Activated CD4-positive, alpha-beta T cell treated with anti-CD3 and anti-CD28 coated beads for 36 hours (primary cell): ENCODE measurements at places on chromosomes 7 and 10.

GRCh38 chr7:27144781-27145164 is 1.3 kb upstream of the HOXA5 start:
- no peak overlapping the region for H3K4me3 ChIP-seq
- H3K27ac ChIP-seq = no peak overlapping the region
- H3K36me3 ChIP-seq = no peaks in the 10 kb centered on the region
- no peak for DNase-seq
- H3K27me3 ChIP-seq = peaks cover 45% of the 10 kb centered on the region
- peaks cover 6% of the 10 kb centered on the region for H3K4me1 ChIP-seq

DNA sequence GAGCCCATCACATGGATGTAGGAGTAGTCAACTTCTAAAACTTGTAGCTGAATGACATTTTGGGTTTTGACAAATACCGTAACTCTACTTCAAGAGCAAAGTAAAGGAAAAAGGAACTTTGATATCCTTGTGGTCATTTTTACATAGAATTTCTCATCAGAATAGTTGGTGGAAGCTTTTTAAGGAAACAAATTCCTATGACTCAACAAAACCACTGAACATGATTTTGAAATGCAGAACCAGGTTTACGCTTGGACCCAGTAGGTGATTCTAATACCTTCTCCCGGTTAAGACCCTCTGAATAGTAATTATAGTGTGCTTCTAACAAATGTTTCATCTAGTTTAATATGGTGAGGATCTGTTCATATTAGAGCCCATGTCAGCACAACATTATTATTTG is 307.8 kb downstream of the GPR37 start:
- no peaks in the 10 kb centered on the region for H3K36me3 ChIP-seq
- no peak overlapping the region for H3K27ac ChIP-seq
- no peak overlapping the region for H3K4me3 ChIP-seq
- DNase-seq = no peak
- no peaks in the 10 kb centered on the region for H3K4me1 ChIP-seq

GRCh38 chr10:93369588-93370164 is 112.5 kb downstream of the MYOF start:
- no peak overlapping the region for H3K27ac ChIP-seq
- no peak overlapping the region for H3K4me3 ChIP-seq
- no peaks in the 10 kb centered on the region for H3K4me1 ChIP-seq
- peaks cover 33% of the 10 kb centered on the region for H3K36me3 ChIP-seq
- no peak for DNase-seq

GRCh38 chr10:63629363-63630084 is 108.3 kb downstream of the REEP3 start:
- no peaks in the 10 kb centered on the region for H3K27me3 ChIP-seq
- peak; percentile 92 for DNase-seq
- peaks cover 25% of the 10 kb centered on the region for H3K4me1 ChIP-seq
- peak overlapping the region; percentile 86 for H3K27ac ChIP-seq
- H3K4me3 ChIP-seq = peak overlapping the region; percentile 80

DNA sequence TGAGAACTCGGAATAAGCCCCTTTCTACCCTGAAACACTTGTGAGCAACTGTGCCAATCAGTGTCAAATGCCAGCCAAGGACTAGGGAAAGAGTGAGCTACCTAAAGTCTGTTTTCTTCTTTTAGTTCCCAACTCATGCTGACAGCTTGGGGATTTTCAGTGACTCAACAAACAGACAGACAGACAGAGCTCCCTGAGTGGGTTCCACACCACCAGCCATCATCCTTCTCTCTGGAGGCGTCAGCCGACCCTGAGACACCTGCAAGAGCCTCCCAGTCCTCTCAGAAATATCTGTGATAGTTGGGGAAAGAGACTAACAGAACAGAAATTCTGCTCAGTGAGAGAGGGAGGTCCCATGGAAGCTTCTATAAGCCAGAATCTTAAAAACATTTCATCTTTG is 49.5 kb downstream of the GATA3 start:
- DNase-seq = no peak
- no peaks in the 10 kb centered on the region for H3K27me3 ChIP-seq
- peaks cover 6% of the 10 kb centered on the region for H3K4me1 ChIP-seq
- no peak overlapping the region for H3K4me3 ChIP-seq

- H3K4me1 ChIP-seq = no peaks in the 10 kb centered on the region
- no peak for DNase-seq
- H3K36me3 ChIP-seq = no peaks in the 10 kb centered on the region
- no peaks in the 10 kb centered on the region for H3K27me3 ChIP-seq
- H3K27ac ChIP-seq = no peak overlapping the region
These were observed 285.5 kb upstream of the TAC1 start for GRCh38 chr7:97446361-97446760.

GRCh38 chr10:17479015-17479615 is 24.7 kb upstream of the ST8SIA6 start:
- H3K36me3 ChIP-seq = no peaks in the 10 kb centered on the region
- H3K27ac ChIP-seq = no peak overlapping the region
- H3K4me3 ChIP-seq = no peak overlapping the region
- no peak for DNase-seq

- no peak for DNase-seq
- H3K4me3 ChIP-seq = peak overlapping the region; percentile 45
- H3K36me3 ChIP-seq = peaks cover 75% of the 10 kb centered on the region
- peaks cover 92% of the 10 kb centered on the region for H3K4me1 ChIP-seq
- peak overlapping the region; percentile 100 for H3K27ac ChIP-seq
- H3K27me3 ChIP-seq = no peaks in the 10 kb centered on the region
These were observed 118.3 kb downstream of the ARID5B start for GRCh38 chr10:62019685-62020359.

DNA sequence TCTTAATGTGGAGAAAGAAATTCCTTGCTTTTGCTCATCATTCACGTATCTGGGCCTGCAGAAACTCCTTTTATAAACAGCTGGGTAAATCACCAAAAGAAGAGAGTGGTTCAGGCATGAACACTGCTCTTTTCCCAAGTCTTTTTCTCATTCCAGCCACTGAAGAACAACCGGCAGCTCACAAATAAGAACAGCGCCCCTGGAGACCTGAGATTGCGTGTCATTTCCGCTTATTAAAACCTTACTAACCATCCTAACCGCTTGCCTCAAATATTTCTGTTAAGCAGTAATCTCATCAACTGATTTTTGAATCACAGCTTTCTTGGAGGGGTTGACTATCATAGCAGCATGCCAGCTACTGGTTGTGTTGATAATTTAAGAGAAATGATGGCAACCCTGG is 213.0 kb upstream of the PLXNA4 start:
- H3K4me1 ChIP-seq = no peaks in the 10 kb centered on the region
- H3K36me3 ChIP-seq = peaks cover 37% of the 10 kb centered on the region
- no peak overlapping the region for H3K27ac ChIP-seq
- H3K4me3 ChIP-seq = no peak overlapping the region
- H3K27me3 ChIP-seq = no peaks in the 10 kb centered on the region

GRCh38 chr10:99975942-99976809 is 33.6 kb downstream of the DNMBP start:
- no peak overlapping the region for H3K27ac ChIP-seq
- no peaks in the 10 kb centered on the region for H3K36me3 ChIP-seq
- no peaks in the 10 kb centered on the region for H3K4me1 ChIP-seq
- DNase-seq = no peak
- H3K4me3 ChIP-seq = no peak overlapping the region

- no peak overlapping the region for H3K4me3 ChIP-seq
- DNase-seq = no peak
- no peaks in the 10 kb centered on the region for H3K4me1 ChIP-seq
- H3K27me3 ChIP-seq = no peaks in the 10 kb centered on the region
These were observed 157.1 kb downstream of the CRPPA start for GRCh38 chr7:16264036-16264819.

- no peak for DNase-seq
- H3K27me3 ChIP-seq = no peaks in the 10 kb centered on the region
- no peak overlapping the region for H3K4me3 ChIP-seq
- H3K36me3 ChIP-seq = no peaks in the 10 kb centered on the region
These were observed 96.2 kb downstream of the PPP1R17 start for GRCh38 chr7:31783221-31783620.

- H3K27ac ChIP-seq = no peak overlapping the region
- DNase-seq = no peak
- H3K4me1 ChIP-seq = peaks cover 21% of the 10 kb centered on the region
- H3K36me3 ChIP-seq = no peaks in the 10 kb centered on the region
These were observed 177.3 kb upstream of the ZNF32 start for GRCh38 chr10:43825984-43826383.

DNA sequence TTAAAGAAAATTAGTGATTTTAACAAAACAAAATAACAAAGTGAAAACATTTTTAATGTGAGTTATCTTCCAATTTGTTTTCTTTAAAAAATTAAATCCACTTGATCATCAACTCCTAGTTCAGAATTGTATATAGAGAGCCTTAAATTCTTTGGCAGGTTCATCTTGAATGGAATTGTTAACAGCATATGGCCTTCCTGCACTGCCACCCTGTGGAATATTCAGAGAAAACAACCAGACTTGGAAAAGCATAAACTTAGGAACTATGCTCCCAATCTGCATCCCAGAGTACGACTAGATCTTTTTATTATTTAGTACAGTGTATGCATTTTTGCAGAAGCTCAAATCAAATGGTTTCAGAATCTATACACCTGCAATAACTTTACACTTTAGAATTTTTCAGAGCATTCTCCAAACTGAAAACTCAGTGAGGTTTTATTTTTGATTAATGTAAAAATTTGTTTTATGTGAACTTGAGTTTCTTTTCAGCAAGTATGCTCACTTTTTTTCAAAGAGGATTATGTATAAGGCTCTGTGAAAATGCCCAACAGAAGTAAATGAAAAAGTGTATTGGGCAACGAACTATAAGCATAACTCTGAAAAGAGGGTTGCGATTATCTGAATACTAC is 44.9 kb upstream of the ANK3 start:
- H3K4me3 ChIP-seq = no peak overlapping the region
- peak; percentile 17 for DNase-seq
- peaks cover 6% of the 10 kb centered on the region for H3K4me1 ChIP-seq
- no peaks in the 10 kb centered on the region for H3K27me3 ChIP-seq
- H3K27ac ChIP-seq = no peak overlapping the region
- H3K36me3 ChIP-seq = no peaks in the 10 kb centered on the region

DNA sequence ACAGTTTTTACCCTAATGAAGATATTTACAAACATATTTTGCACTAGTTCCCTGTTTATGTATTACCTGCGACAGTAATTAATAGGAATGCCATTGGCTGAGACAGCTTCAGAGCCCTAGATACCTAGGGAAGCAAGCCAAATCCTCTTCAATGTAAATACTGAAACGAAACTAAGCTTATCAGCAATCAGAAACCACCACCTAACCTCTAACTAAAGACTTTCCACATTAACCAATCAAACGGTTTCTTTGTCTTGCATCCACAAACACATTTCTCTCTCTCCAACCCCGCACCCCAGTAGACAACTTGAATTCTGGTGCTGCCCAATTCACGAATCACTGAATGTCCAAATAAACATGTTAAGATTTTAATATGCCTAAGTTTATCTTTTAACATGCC is 474.4 kb upstream of the C7orf33 start:
- no peak overlapping the region for H3K27ac ChIP-seq
- DNase-seq = no peak
- H3K27me3 ChIP-seq = no peaks in the 10 kb centered on the region

DNA sequence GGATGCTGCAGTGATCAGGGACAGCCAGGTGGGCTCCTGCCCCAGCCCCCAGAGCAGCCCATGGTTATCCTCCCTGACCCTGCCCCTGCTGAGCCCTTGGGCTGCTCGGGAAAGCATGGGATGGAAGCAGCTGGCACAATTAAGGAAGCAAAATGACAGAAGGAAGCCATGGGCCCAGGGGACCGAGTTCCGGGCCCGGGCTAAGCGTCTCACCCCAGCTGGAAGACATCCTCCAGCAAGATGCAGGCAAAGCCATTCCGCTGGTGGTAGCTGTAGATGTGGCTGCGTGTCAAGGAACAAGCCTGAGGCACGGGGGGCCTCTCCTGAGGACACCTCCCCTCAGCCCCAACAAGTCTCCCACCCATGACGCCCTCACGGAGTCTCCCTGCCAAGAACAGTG is 1.1 kb downstream of the ATG9B start:
- no peak for DNase-seq
- no peaks in the 10 kb centered on the region for H3K36me3 ChIP-seq
- H3K27me3 ChIP-seq = peaks cover 9% of the 10 kb centered on the region
- no peak overlapping the region for H3K4me3 ChIP-seq
- H3K27ac ChIP-seq = no peak overlapping the region

DNA sequence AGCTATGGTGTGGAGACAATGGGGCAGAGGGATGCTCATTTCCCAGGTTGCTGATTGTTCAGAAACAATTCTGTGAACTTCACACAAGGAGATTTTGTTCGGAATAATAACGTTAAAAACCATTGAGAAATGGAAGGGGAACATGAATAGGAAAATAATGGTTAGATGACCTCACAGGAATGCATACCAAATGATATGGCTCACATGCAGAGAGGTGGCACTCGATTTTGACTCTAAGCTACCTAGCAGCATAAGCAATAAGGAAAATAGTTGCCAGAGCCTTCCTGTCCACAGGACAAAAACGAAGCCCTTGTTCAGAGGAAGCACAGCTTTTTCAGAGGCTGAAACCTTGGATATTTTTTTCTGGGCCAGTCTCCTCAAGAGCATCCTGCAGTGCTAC is 293.1 kb downstream of the ZEB1 start:
- H3K36me3 ChIP-seq = no peaks in the 10 kb centered on the region
- no peak overlapping the region for H3K27ac ChIP-seq
- H3K27me3 ChIP-seq = peaks cover 16% of the 10 kb centered on the region
- H3K4me3 ChIP-seq = no peak overlapping the region

GRCh38 chr7:155868955-155869783 is 56.9 kb upstream of the SHH start:
- no peak for DNase-seq
- H3K4me3 ChIP-seq = no peak overlapping the region
- peaks cover 8% of the 10 kb centered on the region for H3K27me3 ChIP-seq
- H3K36me3 ChIP-seq = no peaks in the 10 kb centered on the region
- H3K27ac ChIP-seq = no peak overlapping the region

DNA sequence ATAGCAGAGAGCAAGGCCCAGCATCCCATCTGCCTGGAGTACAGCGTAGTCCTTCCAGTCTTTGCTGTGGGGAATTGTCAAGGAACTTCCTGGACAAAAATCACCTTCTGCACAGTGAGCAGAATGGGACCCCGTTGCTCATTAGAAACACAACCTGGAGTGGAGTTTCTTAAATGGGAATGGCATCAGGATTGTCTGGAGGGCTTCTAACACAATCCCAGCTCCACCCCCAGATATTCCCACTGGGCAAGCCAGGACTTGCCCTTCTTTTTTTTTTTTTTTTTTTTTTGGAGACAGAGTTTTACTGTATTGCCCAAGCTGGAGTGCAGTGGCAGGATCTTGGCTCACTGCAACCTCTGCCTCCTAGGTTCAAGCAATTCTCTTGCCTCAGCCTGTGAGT is 356.4 kb downstream of the GALNT17 start:
- no peak for DNase-seq
- no peaks in the 10 kb centered on the region for H3K36me3 ChIP-seq
- no peak overlapping the region for H3K27ac ChIP-seq
- no peaks in the 10 kb centered on the region for H3K27me3 ChIP-seq
- H3K4me3 ChIP-seq = no peak overlapping the region
- H3K4me1 ChIP-seq = no peaks in the 10 kb centered on the region

DNA sequence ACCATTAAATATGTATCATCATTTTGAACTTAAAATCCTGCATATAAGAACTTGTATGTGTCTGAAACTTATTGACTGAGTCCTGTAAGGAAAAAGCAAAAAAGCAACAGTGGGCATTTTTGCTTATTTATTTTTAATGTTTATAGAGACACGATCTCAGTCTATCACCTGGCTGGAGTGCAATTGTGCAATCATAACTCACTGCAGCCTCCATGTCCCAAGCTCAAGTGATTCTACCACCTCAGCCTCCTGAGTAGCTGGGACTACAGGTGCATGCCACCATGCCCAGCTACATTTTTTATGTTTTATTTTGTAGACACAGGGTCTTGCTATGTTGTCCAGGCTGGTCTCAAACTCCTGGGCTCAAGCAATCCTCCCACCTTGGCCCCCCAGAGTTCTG is 32.2 kb downstream of the MYL10 start:
- H3K27me3 ChIP-seq = peaks cover 4% of the 10 kb centered on the region
- no peak overlapping the region for H3K27ac ChIP-seq
- no peak overlapping the region for H3K4me3 ChIP-seq
